ENCODE measurements at places on chromosomes 3 and 15. TPM values are rescaled to one million over a fixed set of nuclear protein-coding genes. Genes with fewer than 3 reads are reported as not detected.
A peak's percentile ranks its signal among the peaks of the same experiment; 100 is the strongest.

GHSR gene
- not detected for total RNA-seq

ATP13A5 gene
- total RNA-seq: not detected

AHSG gene
- not detected for total RNA-seq

HIGD2B gene
- total RNA-seq: not detected

ASB14 gene
- 1.8 TPM for total RNA-seq

BOC gene
- 17.3 TPM for total RNA-seq

TRIM71 gene
- total RNA-seq: not detected

DNA sequence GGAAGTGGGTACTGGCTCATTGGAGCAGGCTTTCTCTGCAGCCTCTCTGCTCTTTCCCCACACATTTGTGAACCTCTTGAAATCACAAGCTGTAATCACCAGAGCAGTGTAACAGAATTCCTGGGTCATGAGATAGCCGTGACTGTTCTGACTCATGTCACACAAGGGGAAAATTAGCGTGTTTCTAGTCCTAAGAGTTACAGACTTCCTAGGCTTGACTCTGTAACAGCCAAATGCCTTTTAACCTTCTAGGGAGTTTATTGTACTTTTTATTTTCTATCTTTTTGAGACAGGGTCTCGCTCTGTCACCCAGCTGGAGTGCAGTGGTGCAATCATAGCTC, 54.7 kb upstream of the TRAK1 start:
- DNase-seq: no peak

- DNase-seq: peak; percentile 22
Measured at GRCh38 chr15:96358821-96359615, 28.5 kb downstream of the NR2F2 start.

GRCh38 chr3:186964616-186965015, 34.3 kb downstream of the ST6GAL1 start:
- DNase-seq: no peak

DNA sequence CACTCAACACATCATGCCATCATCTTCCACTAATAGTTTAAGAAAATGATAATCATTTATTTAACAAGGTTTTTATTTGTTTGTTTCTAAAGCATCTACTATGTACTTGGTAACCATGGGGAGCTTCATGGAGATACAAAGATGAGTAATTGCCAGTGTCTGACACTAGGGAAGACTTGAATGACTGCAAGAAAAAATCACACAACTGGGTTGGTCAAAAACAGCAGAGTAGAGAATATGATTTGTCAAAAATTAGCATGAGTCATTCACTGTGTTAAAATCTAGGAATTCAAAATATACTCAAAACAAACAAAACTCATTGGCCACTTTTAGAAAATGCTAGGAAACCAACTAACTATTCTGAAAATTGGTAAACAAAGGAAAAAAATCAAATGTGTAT, 6.3 kb downstream of the BNC1 start:
- no peak for DNase-seq

DNA sequence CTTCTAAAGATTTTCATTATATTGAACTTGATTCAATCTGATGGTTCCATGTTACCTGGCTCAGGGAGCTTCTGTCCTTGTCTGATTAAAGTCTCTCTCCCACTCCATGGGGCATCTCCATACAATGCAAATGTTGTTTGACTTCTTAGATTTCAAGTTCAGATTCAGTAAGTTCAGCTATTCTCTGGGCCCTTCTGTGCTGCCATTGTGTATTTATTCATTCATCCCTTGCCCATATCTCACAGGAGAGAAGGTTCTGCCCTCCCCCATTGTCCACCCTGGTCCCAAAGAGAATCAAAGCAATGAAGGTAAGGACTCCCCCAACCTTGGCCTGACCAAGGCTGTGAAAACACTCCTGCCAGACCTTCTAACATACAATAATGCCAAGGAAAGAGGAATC, 669.9 kb downstream of the MAGI1 start:
- DNase-seq: no peak

- peak; percentile 90 for DNase-seq
Measured at GRCh38 chr3:127697551-127698240, 24.9 kb downstream of the ABTB1 start.

GRCh38 chr3:126546549-126547239, 12.0 kb downstream of the C3orf22 start:
- no peak for DNase-seq

GRCh38 chr3:9474482-9474881, 77.1 kb downstream of the SETD5 start:
- DNase-seq: no peak

Data from right cardiac atrium (tissue), 5 donors.